ENCODE measurements at places on chromosomes 3 and 15.

DNA sequence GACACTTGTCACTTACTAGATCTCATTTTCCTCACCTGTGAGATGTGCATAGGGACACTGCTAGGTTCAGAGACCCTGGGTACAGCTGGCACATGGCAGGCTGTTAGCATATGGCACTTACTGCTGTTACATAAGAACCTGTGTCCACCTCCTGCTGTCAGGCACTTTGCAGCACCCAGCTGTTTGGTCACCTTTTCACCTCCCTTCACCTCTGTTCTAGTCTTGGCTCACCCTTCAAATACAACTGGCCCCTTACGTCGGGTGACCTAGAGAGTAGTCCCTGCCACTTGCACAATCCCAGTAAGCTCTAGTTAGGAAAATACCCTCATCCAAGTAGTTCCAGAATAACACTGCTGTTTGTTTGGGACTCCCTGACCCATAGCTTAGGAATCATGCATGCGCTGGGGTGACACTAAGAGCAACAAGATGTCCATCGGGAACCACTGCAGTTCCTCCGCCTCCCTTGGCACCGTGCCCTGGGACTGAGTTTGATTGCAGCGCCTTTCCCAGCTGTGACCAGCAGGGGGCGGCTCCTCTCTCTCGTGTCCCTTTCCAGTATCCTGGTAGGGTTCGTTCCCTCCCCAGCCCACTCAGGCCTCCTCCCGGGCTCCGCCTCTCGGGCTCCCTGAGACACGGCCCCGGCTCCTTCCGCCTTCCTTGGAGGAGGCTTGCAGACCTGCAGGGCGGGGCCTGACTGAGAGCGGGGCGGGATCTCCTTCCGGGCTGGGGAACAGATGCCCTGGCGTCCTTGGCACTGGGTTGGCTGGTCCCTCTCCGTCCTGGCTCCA lies 78.6 kb downstream of the ABHD5 start:
- DNase-seq, result peak; percentile 98

DNA sequence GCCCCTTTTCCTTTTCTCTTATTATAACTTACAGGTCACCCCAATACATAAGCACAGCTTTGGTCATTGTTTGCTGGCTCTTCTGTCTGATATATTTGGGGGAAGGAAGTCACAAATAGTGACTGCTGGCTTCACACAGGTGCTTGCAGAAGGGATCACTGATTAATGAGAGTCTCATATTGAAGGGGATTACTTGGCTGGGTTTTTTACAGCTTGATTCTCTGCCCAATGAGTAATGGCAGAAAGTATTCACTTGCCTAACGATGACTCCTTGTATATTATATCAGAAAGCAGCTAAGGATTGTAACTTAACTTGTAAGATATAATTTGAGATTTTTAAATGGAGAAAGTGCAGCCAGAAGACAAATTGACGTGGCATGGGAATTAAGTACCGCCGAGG lies 119.3 kb upstream of the PFN2 start:
- no peak for DNase-seq

GRCh38 chr3:152348436-152349177 lies 79.9 kb downstream of the MBNL1 start:
- DNase-seq, result no peak

DNA sequence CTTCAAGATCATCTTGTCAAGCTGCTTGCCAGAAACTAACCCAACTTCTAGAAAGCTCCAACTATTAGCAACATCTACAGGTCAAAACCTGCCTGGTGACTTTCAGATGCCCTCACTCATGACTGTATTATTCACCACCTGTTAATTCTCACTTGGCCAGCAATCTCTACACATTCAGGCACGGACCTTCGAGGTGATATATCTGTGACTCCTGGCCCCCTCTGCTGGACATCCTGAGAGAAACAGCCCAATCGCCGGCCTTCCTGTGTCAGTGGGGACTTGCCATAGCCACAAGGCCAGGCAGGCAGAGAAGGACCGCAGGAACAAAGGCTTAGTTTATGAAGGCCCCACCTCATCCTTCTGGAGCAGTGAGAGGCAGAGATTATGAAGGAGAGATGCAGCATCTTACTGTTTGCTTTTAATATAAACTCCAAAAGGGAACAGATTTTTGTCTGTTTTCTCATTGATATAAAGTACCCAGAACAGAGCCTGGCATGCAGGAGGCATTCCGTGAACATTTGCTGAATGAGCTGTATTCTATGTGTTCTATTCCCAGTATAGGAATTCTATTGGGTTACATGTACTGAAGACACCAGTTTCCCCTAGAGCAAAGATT lies 24.4 kb upstream of the OCA2 start:
- DNase-seq, result peak; percentile 67

DNA sequence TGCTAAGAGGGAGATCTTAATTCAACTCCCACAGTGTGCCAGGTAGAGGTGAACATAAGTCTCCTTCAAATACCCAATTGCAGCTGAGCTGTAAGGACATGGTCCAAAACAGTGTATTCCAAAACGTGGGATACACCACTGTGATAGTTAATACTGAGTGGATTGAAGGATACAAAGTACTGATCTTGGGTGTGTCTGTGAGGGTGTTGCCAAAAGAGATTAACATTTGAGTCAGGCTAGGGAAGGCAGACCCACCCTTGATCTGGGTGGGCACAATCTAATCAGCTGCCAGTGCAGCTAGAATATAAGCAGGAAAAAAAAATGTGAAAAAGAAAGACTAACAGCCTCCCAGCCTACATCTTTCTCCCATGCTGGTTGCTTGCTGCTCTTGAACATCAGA lies 45.1 kb upstream of the PHLDB2 start:
- no peak for DNase-seq

DNA sequence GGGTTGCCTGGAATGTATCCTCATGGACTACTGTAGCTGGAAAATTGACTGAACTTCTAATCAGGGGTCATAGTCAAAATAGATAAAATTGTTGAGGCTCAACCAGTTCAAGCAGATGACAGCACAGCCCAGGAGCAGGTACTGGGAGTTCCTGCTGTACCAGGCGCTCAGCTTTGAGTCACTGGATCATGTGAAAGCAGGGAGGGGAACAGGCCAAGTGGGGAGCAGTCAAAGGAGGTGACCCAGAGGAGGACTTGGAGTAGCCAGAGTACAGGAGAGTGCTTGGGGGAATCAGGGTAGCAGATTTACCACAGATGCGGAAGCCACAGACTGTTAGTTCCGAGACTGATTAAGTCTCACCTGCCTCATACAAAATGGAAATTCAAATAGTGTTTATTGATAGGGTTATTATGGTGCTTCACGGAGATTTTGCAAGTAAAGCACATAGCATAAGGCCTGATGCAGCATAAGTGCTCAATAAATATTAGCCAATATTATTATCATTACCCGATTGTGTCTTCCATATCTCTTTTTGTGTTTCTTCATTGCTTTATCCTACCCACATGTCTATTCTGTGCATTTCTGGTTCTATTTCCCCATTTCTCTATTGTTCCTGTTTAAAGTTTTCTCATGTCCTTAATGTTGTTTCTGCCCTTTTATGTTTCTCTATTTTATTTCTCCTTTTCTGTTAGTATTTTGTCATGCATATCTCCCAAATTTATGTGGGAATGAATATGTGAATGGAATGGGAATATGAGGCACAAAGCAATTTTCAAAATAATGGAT lies 369.2 kb upstream of the MCTP2 start:
- no peak for DNase-seq

DNA sequence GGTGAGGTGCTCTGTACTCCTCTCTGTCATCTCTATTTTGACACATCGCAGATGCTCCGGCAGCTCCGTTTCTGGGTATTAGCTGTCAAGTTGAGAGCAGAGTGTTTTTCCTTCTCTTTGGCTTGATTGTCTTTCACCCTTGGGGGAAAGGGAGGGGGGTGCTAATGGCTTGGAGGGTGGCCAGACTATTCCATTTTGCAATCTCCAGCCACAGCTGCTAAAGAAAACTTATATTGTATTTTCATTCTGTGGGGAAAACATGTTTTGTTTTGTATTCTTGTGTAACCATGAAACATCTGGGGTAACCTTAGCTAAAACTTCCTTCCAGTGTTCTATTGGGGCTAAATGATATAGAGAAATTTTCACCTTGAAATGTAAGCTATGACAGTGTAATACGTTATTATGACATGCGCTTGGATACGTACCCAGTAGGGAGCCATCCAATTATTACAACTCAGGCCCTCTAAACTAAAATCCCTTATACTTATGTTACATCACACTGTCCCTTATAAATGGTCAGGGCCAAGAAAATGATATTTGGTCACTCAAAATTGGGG lies 14.0 kb upstream of the LARP6 start:
- DNase-seq, result peak; percentile 49

DNA sequence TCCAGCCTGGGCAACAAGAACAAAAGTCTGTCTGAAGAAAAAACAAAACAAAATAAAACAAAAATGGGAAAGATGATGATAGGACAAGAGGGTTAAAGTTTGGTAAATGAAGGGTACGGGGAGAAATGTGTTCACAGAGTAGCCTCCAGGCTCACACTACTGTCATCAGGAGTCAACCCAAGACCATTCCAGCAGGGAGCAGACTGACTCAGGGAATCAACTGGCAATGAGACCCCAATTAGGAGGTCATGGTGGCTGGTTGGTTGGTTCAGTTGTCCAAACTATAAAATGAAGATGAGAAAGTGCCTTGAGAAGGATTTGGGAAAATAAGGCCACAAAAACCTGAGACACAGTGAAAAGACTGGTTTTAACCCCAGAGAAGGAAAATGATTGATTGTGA lies 51.8 kb downstream of the KLHL6 start:
- DNase-seq, result no peak

DNA sequence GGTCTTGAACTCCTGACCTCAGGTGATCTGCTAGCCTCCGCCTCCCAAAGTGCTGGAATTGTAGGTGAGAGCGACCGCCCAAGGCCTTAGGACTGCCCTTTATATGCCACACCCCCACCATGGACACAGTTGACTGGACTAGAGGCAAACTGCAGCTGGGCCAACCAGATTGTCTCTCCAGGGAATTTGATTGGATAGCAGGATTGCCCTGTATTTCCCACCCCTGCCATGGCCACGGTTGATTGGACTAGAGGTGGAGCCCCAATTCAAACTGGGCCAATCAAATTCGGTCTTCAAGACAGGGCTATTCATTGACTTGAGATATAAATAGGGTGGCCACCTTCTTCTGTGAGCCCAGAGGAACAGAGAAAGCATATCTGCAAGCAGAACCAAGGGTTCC lies 6.9 kb upstream of the CLPX start:
- no peak for DNase-seq

DNA sequence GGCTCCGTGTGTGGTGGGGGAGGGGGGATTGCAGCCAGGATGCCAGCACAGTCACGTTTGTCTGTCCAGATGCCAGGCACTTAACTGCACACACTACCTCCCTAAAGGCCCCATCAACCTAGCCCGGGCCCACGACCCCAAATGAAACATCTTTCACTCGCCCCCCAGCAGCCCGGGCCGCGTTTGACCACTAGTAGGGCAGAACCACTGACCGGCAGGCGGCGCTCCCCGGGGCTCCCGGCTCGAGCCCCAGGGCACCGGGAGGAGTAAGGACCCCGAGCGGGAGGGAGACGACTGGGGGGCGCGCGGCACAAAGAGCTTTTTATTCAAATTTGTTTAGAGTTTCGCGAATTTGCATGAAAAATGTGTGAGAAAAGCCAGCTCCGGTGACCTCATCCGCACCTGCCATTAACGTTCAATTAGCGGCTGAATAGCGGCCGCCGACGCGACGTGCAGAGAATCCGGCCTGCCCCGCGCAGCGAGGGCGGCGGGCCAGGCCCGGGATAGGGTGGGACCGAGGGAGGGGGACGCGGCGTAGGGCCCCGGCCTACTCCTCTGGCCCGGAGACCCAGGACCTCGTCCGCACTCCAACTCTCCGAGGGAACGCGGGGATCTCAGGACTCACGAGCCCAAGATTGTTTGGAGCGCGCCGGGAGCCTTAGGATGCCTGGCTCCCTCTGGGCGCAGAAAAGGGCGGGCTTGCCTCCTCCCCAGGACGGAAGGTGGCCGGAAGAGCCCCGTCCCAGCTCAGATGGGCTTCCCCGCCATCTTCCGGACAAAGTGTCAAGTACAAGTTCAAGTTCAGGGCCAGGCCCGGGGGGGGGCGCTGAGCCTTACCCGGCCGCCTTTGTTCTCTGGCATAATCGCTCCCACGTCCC lies 64.9 kb upstream of the POLG start:
- no peak for DNase-seq

- no peak for DNase-seq
These were observed 167.3 kb upstream of the RORA start for GRCh38 chr15:61396235-61396919.

DNA sequence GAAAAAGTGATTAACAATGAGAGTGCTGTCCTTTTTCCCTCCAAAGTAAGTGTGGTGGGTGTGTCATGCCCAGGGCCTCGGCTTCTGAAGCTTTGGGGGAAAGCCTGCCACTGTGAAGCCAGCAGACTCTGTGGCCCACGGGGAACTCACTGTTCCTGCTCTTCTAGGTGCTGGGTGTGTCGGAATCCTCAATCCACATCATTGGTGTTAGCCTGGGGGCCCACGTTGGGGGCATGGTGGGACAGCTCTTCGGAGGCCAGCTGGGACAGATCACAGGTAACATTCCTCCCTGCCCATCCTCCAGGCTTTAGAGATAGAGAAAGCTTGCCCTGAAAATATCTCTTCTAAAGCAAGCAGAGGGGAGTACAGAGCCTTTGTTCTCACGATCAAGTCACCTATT lies 11.6 kb downstream of the PLA1A start:
- no peak for DNase-seq

DNA sequence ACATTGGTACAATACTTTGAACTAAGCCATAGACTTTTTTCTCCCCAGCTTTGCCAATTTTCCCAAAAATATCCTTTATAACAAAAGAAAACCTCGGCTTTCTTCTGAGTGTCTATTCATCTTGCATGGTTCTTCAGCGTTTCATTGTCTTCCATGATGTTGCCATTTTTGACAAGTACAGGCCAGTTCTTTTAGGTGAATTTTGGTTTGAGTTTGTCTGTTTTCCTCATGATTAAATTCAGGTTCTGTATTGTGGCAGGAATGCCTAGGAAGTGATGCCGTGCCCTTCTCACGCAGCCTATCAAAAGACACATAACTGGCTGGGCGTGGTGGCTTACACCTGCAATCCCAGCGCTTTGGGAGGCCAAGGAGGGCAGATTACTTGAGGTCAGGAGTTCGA lies 7.6 kb upstream of the CSPG4 start:
- peak; percentile 3 for DNase-seq

DNA sequence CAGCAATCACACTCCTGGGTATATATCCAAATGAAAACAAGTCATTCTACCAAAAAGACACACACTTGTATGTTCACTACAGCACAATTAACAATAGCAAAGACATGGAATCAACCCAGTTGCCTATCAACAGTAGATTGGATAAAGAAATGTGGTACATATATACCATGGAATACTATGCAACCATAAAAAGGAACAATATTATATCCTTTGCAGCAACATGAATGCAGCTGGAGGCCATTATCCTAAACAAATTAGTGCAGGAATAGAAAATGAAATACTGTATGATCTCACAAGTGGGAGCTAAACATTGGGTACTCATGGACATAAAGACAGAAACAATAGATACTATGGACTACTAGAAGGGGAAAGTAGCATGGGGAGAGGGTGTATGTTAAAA lies 224.7 kb downstream of the CLSTN2 start:
- DNase-seq, result no peak

GRCh38 chr3:125481786-125482185 lies 38.2 kb downstream of the SNX4 start:
- DNase-seq, result no peak
